ENCODE measurements at places on chromosomes 5 and 9.
A peak's percentile ranks its signal among the peaks of the same experiment; 100 is the strongest.

DNA sequence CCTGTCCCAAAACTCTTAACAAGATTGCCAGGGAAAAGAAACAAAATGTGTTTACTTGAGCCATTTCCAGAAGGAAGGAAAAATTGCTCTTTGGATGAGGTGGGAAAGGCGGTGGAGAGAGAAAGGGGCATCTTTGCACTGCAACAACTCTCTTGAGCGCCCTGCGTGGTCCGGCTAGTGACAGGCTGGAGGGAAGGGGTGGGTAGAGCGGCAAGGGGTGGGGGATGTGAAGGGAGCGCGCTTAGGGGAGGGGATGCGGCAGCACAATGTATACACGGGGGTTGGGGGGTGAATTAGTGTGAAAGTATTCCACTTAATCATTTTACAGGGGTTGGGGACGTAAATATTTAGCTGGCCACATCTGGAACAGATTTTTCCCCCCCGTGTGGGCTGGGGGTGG lies 1.3 kb downstream of the FGF10 start:
- no peak for DNase-seq

DNA sequence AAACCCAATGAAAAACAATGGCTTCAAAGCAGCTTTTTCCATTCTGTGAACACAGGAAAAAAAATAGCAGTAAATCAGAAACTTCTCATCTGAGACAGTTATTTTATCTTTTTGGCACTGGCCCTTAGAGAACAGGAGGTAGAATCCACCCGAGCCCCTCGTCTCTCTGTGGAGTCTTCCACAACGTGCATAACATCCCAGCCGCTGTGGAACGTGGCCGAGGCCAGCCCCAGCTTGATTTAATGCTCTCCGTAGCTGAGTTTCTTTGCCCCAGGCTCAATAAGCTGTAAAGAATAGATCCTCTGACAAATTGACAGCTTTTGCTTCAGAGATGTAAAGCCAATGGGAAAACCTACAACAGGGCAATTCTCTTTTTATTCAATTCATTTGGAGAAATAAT lies 107.9 kb upstream of the DAP start:
- no peak for DNase-seq

DNA sequence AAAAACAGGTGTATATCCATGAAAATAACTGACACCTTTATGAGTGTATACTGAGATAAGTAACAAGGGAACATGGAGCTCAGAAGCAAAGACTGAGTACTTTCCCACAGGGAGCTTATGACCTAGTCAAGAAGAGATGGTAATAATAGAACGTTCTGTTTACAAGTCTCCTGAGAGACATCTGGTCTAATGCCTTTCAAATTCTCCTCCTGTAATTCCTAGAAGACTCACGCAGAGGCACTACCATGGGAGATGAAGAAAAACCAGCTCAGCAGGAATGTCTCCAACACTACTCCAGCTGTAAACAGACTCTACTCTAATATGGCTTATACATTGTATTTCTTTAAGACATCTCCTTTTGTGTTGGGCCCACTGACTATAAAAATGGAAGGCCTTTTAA lies 503.6 kb upstream of the TUSC1 start:
- DNase-seq = no peak

GRCh38 chr9:127351182-127352166 lies 45.5 kb upstream of the SLC2A8 start:
- DNase-seq = no peak

GRCh38 chr5:3199962-3200755 lies 395.5 kb upstream of the IRX1 start:
- no peak for DNase-seq

- DNase-seq = no peak
Measured at GRCh38 chr5:55564721-55565120, 30.0 kb upstream of the PLPP1 start.

- no peak for DNase-seq
Measured at GRCh38 chr5:171310819-171311321, 1.8 kb downstream of the TLX3 start.

- DNase-seq = peak; percentile 30
Measured at GRCh38 chr5:140926443-140927227, 536 bp downstream of the PCDHAC1 start.

- DNase-seq = no peak
Measured at GRCh38 chr9:136135326-136136126, 16.9 kb upstream of the TMEM250 start.

GRCh38 chr9:105978336-105978735 lies 284.0 kb downstream of the TMEM38B start:
- DNase-seq = no peak
